Esophagus squamous epithelium (tissue), 5 donors: ENCODE measurements at places on chromosomes 6 and 20.

GRCh38 chr20:31560746-31561598 is 44.1 kb upstream of the ID1 start:
- DNase-seq: no peak

- DNase-seq: no peak
Observed at GRCh38 chr6:70314296-70314695, 11.4 kb upstream of the COL9A1 start.

DNA sequence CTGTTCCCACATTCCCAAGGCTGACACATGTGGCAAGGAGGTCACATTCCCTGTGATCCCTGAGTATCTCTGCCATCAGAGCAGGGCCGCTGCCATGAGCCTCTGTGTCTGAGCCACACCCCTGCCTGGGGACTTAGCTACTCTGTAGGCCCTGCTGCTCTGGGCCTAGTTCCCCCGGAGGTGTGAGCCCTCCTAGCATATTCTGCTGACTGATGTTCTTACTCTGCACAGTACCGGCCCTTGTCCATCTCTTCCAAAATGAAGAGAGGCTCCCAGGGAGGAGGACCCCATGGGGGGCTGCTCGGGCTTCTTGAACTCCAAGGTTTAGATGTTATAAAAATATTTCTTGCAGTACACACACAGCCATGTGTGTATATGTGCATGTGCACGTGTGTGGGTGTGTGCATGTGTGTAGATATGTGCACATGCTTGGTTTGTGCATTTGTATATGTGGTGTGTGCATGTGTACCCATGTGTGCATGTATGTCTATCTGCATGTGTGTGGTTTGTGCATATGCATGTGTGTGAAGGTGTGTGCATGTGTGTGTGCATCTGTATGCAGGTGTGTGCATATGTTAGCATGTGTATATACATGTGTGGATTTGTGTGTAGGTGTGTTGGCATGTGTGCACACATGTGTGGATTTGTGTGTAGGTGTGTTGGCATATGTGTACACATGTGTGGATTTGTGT is 101.2 kb downstream of the ERMARD start:
- no peak for DNase-seq

DNA sequence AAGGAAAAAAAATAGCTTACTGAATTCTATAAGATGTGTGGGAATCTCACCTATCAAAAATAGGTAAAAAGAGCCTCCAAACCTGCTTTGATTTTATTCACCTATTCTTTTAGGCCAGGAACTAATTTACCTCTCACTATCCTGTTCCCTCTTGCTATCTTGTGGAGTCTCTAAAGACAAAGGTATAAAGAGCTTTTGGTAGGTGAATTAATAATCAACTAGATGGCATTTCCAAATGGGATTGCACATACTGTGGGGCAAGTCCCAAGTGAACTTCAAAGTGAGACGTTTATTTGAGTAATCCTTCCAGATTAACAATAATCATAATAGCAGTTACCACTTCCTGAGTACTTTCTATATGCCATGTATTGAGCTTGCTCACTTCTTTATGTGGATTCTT is 2.8 kb downstream of the FAM8A1 start:
- no peak for DNase-seq

DNA sequence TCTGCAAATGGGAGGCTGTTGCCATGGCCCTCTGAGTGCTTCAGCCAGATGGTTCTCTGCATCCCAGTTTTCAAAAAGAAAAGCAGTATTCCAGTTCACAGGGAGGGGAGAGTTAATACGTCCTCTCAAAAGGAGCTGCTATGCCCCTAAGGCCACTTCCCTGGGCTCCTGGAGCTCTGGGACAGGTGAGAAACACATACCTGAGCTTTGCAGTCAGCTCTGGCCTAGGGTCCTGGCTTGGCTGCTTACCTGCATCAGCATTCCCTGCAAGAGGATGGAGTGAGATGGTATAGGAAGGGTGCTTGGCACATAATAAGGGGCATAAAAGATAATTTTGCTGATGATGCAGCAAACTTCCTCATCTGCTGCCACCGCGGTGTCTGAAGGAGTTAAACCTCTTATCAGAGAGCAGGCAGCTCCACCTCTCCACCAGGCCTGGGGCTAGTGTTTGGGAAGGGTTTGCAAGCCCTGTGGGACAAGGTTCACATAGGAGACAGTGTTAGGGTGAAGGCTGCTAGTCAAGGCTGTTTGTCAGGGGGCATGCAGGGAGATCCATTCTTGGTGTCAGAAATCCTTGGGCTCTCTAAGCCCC is 62.7 kb downstream of the SLC24A3 start:
- DNase-seq: no peak

GRCh38 chr20:24423390-24424313 is 45.8 kb upstream of the SYNDIG1 start:
- no peak for DNase-seq

DNA sequence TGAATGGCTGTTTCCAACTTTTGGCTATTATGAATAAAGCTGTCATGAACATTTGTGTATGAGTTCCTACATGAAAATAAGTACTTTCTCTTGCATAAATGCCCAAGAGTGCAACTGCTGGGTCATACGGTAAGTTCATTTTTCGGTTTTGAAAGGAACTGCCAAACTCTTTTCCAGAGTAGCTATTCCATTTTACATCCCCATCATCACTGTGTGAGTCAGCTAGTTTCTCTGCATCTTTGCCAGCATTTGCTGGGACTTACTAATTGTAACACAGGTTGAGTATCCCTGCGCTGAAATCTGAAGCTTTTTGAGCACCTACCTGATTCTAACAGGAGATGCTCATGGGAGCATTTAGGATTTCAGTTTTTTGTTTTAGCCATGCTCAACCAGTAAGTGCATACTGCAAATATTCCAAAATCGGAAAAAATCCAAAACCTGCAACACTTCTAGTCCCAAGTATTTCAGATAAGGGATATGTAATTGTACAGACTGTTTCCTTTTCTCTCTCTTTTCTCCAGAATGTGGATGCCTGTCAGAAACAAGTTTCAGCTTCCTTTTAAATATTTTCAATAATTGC is 118.4 kb downstream of the DTNBP1 start:
- DNase-seq: no peak

DNA sequence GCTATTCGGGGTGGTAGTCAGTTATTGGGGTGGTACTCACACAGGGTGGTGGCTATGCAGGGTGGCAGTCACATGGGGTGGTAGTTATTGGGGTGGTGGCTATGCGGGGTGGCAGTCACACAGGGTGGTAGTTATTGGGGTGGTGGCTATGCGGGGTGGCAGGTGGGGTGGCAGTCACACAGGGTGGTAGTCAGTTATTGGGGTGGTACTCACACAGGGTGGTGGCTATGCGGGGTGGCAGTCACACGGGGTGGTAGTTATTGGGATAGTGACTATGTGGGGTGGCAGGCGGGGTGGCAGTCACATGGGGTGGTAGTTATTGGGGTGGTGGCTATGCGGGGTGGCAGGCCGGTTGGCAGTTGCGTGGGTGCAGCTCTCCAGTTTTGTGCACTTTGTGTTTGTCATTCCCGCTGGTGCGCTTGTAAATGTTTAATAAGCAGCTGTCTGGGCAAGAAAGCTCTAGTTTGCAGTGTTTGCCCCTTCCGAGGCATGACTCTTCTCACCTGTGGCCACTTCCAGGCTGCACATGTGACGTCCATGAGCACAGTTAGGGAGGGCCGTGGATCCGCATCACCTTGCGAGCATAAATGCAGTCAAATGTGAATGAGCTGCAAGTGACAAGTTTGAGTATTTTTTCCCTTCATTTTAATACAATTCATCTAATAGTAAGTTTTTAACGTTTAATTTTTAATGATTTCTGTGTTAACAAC is 219.0 kb upstream of the CST7 start:
- DNase-seq: no peak

DNA sequence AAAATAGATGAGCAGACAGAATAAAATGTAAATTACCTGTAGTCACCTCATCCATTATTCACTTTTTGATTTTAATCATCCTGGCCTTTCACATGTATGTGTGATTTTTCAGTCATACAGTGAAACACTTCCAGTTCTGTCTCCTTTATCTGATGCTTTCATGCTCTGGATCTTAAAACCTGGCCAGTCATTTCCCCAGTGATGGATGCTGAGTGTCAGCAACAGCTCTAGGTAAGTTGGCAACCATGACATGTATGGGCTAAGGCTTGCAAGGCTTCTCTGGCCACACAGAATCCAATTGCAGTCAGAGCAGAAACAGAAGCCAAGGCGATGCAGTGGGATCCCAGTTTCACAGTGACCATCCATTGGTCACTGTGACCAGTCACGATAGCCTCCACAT is 35.8 kb downstream of the FBXO9 start:
- DNase-seq: no peak

DNA sequence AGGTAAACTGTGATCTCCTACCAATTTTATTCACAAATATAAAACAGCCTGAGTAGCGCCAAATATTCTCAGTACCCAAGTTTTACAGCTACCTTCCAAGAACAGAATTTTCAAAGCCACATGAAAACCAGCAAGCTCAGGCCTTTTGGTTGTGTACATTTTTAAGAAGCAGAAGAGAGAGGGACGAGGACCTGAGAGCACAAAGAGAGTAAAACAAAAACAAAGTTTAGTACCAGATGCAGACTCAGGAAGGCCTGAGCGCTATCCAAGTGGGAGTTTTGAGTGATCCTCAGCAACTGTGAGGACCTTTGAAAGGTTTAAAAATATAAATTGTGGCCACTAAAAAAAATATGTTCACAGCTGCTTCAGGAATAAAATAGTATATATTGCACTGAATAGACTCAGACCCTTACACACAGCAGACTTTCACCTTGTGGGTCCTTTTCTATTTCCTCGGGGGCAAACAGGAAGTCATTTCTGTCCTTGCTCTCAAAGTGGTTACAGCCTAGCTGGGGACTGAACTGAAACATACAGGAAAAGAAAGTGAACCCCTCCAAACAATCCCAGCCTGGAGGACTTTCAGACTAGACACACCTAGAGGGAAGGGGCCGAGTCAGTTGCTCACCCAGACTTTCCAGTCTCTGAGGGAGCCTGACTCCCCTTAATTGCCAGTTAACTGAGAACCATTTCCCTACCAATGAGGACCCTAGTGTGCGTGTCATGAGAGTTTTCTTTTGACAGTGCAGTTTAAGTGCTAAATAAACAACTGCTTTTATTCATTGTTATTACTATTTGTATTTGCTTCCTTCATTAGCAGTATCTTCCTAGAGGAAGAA is 48.5 kb upstream of the NT5E start:
- no peak for DNase-seq

GRCh38 chr20:14193443-14193842 is 144.0 kb downstream of the FLRT3 start:
- DNase-seq: no peak

- no peak for DNase-seq
Observed at GRCh38 chr6:131387562-131388447, 185.2 kb upstream of the ARG1 start.

DNA sequence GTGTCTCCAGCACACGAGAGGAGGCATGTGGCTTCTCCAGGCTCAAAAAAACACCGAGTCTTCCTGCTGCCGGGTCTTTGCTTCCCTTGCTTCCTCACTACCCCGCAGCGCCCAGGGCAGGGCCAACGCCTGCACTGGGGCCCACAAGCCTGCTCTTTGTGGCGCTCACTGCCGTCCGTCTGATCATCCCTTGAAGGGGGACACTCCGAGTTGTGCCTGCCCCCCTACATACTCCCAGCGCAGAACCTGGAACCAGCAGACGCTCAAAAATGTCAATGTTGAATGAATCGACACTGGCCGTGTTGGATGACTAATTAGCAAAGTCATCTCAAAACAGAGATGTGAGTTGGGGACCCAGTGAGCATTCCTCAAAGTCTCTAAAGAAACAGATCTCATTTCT is 8.1 kb upstream of the ARFGAP1 start:
- no peak for DNase-seq

DNA sequence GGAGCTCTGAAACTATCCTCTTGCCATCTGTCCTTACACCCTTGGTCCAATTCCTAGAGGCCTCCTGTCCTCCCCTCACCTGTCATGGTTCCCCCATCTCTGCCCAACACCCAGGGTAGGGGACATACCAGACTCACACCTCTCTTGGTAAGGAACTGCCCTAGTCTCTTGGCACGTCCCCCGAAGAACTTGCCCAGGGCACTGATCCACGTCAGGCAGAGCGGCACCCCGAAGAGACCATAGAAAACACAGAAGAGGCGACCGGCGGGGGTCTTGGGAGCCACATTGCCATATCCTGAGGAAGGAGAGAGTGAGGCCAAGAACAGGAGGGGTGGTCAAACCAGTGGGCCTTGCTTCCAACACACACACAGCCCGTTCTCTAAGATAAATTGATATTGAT is 34.8 kb downstream of the KCNK5 start:
- no peak for DNase-seq

GRCh38 chr6:107590378-107590777 is 100.5 kb downstream of the SOBP start:
- no peak for DNase-seq

- no peak for DNase-seq
Observed at GRCh38 chr6:144816936-144817335, 531.8 kb downstream of the UTRN start.

DNA sequence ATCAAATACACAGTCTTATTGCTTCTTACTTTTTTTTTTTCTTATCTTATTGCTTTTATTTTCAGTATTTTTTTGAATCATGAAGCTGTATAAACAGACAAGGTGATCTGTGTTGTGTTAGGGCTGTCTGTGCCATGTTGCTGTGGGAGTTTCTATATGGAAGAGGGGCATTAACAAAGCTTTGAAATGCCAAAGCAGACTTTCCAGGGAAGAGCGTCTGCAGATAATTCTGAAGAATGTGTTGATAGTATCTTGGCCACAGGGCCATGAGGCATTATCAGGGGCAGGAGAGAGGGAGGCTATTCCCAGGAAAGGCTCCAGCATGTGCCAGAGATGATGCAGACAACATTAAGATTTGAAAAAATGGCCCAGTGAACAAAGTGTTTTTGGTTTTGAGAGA is 354.5 kb downstream of the UTRN start:
- no peak for DNase-seq

GRCh38 chr20:48024539-48024938 is 239.3 kb upstream of the SULF2 start:
- DNase-seq: no peak

DNA sequence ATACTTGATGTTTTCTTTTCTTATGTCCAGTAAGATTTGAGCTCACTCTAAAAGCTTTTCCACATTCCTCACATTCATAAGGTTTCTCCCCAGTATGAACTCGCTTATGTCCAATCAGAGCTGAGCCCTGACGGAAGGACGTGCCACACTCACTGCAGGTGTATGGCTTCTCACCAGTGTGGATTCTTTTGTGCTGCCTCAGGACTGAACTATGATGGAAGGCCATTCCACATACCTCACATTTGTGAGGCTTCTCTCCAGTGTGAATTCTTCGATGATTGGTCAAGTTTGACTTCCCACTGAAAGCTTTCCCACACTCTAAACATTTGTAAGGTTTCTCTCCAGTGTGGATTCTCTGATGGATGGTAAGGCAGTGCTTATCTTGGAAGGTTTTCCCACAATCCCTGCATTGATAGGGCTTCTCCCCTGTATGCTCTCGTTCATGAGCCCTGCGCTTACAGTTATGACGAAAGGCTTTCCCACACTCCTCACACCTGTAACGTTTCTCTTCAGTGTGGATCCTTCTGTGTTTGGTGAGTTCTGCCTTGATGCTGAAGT is 9.9 kb downstream of the ZNF311 start:
- DNase-seq: no peak

- DNase-seq: no peak
Observed at GRCh38 chr20:6421321-6422248, 298.8 kb upstream of the FERMT1 start.

- DNase-seq: no peak
Observed at GRCh38 chr6:141667580-141668309, 465.0 kb upstream of the GJE1 start.

- no peak for DNase-seq
Observed at GRCh38 chr6:34035704-34036356, 110.1 kb downstream of the GRM4 start.
